GM04504 (cell line): ENCODE measurements at places on chromosomes 6 and 20.

- no peak for DNase-seq
Observed at GRCh38 chr6:170096803-170097504, 193.9 kb downstream of the DLL1 start.

DNA sequence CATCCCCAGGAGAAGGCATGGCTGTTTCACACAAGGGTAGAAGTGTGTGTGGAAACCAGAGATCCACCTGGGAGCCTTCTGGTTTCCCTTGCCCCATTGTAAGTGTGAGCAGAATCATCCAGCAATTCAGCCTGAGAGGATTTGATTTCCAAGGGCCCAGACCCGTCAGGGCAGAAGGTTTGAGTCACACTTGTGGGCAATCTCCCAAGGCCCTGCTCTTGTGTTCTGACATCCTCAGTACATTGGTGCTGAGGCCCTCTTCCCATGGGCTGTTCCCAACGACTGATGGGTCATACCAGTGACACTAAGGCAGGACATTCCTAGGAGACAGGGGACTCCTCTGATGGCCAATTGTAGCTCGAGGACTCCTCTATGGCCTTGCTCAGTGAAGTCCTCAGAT is 58.2 kb upstream of the POLR1H start:
- DNase-seq: no peak

DNA sequence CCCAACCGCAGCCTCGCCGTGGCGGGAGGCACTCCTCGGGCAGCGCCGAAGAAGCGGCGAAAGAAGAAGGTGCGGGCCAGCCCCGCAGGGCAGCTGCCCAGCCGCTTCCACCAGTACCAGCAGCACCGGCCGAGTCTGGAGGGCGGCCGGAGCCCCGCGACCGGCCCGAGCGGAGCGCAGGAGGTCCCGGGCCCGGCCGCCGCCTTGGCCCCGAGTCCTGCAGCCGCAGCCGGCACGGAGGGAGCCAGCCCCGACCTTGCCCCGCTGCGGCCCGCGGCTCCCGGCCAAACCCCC is 525 bp downstream of the PNRC1 start:
- DNase-seq: no peak

GRCh38 chr20:44437497-44437896 is 38.2 kb upstream of the TTPAL start:
- no peak for DNase-seq

DNA sequence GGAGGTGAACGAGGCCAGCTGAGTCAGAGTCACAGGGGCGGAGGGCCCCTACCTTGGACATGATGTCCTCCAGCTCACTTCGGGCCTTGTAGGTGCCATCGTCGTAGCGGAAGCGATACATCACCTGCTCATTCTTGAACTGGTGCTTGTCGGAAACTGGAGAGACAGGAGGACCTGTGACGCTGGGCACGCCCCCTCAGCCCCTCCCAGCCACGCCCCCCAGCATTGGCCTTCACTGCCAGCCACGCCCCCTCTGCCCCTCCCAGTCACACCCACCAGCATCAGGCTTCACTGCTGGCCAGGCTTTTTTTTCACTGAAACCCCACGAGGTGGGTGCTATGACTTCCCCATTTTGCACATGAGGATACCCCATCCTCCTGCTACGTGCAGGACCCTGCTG is 148.2 kb downstream of the PREX1 start:
- DNase-seq: no peak

DNA sequence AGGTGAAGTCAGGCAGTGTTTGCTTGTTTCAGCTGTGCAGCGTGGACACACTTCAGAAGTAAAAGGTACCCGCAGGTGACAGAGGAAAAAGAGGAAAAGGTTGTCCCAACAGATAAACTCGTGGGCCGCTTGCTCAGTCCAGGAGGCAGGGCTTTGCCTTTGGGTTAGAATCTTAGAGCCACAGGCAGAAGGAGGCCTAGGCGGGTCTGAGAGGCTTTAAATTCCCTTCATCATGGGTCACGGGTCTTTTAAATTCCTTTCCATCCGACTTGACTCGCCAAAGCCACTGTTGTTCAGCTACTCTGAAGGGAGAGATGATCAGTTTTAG is 48.2 kb downstream of the AGPAT4 start:
- no peak for DNase-seq

- no peak for DNase-seq
Observed at GRCh38 chr6:49463612-49463967, 420 bp downstream of the CENPQ start.

DNA sequence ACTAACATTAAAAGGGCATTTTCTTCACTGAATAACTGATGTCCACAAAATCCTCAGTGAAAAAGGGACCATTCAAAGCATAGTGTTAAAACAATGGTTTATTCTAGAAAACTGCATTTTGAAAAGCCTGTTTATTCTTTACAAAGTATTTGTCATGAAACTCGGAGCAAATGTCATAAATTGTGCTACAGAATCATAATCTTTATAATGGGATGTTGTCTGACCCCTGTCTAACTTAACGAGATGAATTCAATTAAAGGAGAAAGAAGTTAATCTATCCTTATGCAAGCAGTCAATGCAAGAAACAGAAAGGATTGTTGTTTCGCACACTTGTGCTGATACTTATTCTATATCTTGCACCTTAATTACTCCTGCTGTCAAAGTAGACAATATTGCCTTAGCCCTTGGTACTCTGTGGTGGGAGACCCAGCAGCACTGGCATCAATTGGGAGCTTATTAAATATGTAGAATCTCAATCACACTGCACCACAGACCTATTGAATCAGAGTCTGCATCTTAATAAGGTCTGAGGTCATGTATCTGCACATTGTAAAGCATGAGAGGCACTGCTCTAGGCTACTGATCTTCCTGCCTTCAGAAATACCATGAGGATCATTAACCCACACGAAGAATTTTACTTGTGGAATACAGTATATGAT is 708.3 kb downstream of the HDGFL1 start:
- DNase-seq: no peak

- DNase-seq: peak; percentile 88
Observed at GRCh38 chr6:133609415-133610226, 279.3 kb upstream of the TCF21 start.

DNA sequence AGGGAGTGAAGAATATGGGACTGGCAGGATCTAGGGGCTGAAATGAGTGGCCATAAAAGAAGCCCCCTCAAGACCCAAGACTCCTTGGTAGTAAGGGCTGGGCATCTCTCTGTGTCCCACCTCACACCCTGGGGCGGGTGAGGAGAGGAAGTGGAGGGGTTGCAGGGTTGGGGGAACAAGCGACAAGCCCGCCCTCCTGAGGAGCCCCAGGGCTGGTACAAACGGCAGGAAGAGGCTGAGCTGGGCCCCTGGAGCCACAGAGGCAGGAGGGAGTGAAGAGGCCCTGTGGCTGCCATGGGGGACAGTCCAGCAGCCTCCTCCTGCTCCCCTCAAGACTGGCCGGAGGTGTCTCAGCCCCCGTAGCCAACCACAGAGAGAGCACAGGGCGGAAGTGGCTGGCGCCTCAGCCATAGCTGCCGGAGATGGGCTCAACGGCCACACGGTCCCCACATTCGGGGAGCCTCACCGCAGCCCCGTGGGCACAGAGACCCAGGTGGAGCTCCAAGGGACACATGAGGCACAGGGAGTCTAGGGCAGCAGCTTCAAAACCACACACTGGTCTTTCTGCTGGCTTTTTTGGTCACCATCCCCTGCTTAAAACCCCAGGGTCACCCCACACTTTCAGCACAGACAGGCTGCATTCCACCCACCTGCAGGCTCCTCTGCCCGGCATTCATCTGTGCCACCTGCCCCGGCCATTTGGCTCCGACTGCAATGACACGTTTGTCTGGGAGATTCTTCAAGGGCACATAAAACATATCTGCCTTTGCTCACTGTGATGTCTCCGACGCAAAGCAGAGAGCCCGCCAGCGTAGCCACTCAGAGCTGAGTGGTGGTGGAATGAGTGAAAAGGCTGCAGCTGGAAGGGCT is 524 bp downstream of the C20orf203 start:
- DNase-seq: no peak

DNA sequence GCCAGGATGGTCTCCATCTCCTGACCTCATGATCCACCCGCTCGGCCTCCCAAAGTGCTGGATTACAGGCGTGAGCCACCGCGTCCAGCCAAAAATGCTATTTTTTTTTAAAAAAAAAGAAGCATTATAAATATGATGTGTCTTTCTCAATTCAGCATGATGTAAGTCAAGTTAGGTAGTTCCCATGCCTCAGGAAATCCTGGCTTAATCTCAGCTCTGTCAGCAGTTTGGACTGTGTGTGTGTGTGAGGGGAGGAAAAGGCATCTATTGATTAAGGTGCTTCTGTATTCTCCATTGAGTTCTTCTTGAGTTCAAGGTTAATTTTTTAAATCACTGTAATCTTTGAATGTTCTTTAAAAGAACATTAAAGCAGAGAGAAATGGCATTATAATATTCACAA is 51.5 kb downstream of the GMDS start:
- no peak for DNase-seq

DNA sequence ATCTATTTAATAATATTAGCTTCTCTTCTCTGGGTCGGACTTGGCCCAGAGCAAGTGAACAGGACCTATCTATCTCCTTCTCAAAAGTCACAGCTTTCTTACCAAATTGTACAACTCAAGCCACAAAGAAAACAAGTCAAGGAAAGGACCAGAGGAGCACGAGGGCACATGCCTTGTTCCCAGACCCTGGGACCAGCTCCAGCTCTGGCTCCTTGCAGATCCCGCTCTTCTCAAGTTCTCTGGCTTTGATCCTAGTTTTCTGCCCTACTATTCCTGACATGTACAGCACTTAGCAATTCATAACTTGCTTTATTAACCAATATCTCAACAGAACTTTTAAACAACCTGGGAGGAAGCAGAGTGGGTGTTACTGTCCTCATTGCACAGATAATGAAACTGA is 185.9 kb downstream of the ESR1 start:
- DNase-seq: no peak

- no peak for DNase-seq
Observed at GRCh38 chr20:12358006-12358654, 440.4 kb downstream of the BTBD3 start.

GRCh38 chr6:136745300-136745699 is 47.0 kb downstream of the MAP3K5 start:
- DNase-seq: no peak

DNA sequence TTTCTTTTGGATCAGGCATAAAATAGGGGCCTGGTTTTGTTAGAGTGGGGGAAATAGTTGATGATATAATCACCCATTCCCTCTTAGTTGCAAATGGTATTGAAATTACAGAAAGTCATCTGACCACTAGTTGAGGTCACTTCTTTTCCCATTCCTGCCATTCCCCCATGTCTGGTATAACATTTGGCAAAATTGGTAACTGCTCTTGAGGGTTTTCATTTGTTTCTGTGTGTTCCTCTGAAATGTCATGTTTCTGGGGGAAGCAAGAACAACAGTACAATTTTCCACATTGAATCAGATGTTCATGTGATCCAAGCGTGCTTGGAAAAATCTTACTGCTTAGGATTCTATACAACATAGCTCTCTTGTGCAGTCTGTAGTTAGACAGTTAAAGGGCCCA is 7.3 kb downstream of the AIG1 start:
- DNase-seq: no peak

GRCh38 chr20:14062171-14062570 is 66.9 kb downstream of the MACROD2 start:
- DNase-seq: no peak

GRCh38 chr20:11917663-11918062 is at the start of gene BTBD3:
Gene BTBD3 (plus strand): TSS chr20:11917893. CDS start chr20:11918276, 383 bp downstream.
- peak; percentile 21 for DNase-seq

DNA sequence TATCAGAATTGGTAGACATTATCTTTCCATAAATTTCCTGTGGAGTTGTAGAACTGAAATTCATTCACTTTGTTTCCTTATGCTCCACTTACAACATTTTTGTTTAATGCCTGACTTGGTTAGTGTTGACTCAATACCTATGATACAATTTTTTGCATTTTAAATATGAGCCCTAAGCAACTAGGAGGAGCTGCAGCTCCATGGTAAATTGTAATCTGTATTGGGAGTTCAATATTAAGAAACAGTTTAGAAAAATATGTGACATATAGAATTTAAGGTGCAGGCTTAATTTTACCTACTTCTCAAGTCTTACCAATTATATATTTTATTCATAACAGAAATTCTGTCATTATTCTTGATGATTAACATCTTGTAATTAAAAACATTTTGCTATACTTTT is 868.3 kb downstream of the EYS start:
- DNase-seq: no peak

DNA sequence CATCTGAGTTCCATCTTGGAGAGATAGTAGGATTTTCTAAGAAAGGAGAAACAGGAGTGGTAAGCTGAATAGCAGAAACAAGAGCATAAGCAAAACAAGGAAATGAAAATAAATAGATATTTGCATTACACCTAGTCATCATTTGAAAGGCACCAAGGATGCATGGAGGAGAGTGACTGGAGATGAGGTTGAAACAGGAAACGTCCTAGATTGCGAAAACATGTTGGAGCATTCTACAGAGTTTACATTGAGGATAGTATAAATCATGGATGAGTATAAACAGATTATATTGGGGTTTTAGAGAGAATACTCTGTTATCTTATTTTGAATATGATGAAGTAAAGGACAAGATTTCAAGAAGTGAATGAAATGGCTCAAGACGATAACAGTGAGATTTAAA is 507.3 kb downstream of the EYS start:
- DNase-seq: no peak

- no peak for DNase-seq
Observed at GRCh38 chr6:129638686-129639085, 71.3 kb downstream of the ARHGAP18 start.

- DNase-seq: no peak
Observed at GRCh38 chr6:170086639-170087420, 204.0 kb downstream of the DLL1 start.

DNA sequence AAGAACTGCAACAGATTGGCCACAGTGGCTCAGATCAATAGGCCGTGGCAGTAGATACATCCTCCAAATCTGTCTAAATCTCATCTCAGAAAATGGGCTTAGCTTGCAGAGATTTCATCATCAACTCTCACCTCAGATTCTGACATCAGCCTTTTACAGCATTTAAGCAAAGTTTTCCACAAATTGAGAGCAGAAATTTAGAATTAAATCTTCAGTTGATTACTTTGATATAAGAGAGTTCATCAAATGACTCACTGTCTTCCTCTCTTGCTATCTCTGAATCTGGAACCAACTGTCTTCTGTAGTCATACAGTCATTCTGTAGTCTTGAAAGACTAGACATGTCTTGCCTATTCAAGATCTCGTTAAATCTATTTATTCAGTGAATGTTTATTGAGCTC is 45.2 kb upstream of the CTAGE9 start:
- DNase-seq: no peak

- no peak for DNase-seq
Observed at GRCh38 chr6:148583631-148584030, 163.2 kb upstream of the UST start.

GRCh38 chr6:165001502-165002157 is 307.8 kb downstream of the C6orf118 start:
- DNase-seq: no peak

DNA sequence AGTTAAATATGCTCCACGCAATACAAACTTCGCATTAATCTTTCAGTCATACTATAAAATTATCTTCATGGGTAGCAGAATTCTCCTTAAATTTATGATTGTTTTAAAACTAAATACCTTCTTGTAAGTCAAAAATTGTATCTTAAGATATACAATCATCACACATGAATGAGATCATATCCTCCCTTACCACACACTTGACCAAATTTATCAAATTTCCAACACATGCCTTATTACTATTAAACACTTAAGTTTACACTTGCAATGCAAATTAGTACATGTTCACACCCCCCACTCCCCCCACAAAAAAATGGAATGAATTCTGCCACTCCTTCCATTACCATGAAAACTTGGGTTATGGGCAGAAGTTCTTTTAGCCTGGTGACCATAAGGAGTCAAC is 13.8 kb downstream of the RANBP9 start:
- no peak for DNase-seq

GRCh38 chr20:51397137-51397536 is 145.4 kb downstream of the NFATC2 start:
- DNase-seq: no peak
